ENCODE measurements at places on chromosomes 11 and 22.

GRCh38 chr22:43824724-43825420 is 12.8 kb upstream of the EFCAB6 start:
- DNase-seq, result no peak

GRCh38 chr11:114130629-114131277 is 71.2 kb downstream of the ZBTB16 start:
- DNase-seq, result no peak

GRCh38 chr22:47622541-47622940 is 860.1 kb downstream of the TBC1D22A start:
- no peak for DNase-seq

GRCh38 chr11:117478126-117478860 is 150.6 kb downstream of the CEP164 start:
- DNase-seq, result no peak

DNA sequence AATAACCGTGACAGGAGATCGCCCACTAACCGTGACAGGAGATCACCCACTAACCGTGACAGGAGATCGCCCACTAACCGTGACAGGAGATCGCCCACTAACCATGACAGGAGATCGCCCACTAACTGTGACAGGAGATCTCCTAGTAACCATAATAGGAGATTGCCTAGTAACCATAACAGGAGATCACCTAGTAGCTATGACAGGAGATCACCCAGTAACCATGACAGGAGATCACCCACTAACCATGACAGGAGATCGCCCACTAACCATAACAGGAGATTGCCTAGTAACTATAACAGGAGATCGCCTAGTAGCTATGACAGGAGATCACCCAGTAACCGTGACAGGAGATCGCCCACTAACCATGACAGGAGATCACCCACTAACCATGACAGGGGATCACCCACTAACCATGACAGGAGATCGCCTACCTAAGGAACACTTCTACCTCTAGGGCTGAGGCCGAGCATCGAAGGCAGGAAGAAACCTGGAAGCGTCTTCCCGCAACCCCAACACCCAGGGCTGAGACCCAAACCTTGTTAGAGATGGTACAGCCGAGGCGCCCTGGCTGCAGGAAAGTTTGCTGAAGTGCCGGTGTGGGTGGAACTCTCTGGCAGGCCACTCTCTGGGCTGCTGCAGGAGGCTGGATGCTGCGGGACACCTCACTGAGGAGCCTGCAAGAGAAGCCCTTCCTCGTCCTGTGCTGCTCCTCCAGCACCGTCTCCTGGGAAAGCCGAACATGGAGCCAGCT is 67.5 kb upstream of the THY1 start:
- DNase-seq, result no peak

GRCh38 chr11:74751303-74751702 is 2.7 kb downstream of the RNF169 start:
- no peak for DNase-seq

DNA sequence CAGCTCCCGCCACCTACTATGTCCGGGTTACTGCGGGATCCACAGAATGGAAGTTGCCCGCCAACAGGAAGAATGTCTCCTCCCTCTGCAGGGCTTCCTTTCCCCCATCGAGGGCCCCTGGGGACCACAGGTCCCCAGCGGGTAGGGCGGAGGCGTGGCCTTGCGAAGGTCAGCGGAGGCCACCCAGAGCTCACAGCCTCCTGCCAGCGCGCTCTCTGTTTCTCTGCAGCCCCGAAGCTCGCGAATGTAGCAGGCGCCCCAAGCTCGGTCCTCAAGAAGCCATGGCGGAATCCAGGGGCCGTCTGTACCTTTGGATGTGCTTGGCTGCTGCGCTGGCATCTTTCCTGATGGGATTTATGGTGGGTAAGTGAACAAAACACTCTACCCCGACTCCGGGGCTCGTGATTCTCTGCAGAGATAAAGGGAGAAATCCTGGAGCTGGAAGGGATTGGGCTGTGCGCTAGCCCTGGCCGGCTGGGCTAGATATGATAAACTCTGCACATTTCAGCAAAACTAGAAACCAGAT is at the start of gene NAALAD2:
TSS of gene NAALAD2 (plus strand) at position 186 of the 526 bp plus-strand sequence. CDS start at position 282, 96 bp downstream.
- peak; percentile 37 for DNase-seq

- no peak for DNase-seq
These were observed 1.2 kb downstream of the CRYBB1 start for GRCh38 chr22:26616650-26617049.

- DNase-seq, result peak; percentile 40
These were observed 7.4 kb upstream of the BIRC3 start for GRCh38 chr11:102309621-102310541.

GRCh38 chr11:68013611-68014156 is 3.6 kb downstream of the ALDH3B1 start:
- DNase-seq, result no peak

GRCh38 chr22:28341001-28341400 is 338.6 kb downstream of the TTC28 start:
- peak; percentile 23 for DNase-seq

- DNase-seq, result no peak
These were observed 112.2 kb downstream of the BRD1 start for GRCh38 chr22:49715450-49715849.

- DNase-seq, result no peak
These were observed 907.1 kb downstream of the DLG2 start for GRCh38 chr11:84719935-84720577.

DNA sequence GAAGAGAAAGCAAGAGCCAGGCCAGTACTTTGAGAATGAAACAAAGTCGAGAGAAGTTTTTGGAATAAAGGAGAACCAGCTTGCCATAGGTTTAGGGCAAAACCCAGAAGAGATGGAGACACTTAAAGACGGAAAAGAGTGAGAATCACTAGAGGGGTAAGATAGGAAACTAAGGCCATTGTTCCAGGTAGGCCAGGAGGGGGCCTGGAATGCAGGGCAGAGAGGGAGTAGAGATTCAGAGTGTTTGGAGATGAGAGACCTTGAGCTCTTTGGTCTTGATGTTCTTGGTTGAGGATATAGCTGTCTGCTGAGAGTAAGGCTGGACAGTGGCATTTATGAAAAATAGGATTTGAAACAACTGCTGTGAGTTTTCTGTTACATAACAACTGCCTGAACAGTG is 263.3 kb upstream of the POU2AF2 start:
- DNase-seq, result no peak

- DNase-seq, result peak; percentile 30
These were observed 1.1 kb downstream of the SYTL2 start for GRCh38 chr11:85809863-85810262.

DNA sequence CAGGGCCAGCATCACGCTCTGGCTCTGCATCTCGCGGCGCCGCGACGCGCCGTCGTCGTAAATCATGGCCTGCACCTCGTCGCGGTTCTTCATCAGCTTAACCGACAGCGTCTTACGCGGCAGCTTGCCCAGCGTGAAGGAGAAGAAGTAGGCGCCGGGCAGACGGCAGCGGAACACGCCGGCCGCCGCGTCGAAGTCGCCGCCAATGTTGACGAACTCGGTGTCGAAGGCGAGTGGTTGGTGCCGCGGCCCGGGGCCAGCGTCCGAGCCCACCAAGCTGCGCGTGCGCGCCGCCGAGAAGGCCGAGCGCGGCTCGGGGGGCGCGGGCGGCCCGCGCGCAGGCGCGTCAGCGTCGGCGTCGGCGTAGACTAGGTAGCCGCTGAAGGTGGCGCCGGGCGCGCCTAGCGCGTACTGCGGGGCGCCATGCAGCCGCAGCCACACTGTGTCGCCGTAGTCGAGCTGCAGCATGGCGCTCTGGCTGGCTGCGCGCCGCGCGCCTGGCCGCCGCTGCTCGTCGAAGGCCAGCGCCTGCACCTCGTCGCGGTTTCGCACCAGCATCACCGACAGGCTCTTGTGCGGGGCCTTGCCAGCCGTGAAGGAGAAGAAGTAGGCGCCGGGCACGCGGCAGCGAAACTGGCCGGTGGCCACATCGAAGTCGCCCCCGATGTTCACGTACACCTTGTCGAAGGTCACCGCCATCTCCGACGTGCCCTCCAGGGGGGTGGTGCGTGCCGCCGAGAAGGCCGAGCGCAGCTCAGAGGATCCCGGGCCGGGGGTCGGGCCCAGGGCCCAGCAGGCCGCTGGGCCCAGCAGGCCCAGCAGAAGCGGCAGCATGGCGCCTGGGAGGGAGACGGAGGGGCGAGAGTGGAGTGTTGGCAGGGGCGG is 3.7 kb downstream of the FAM180B start:
- no peak for DNase-seq

DNA sequence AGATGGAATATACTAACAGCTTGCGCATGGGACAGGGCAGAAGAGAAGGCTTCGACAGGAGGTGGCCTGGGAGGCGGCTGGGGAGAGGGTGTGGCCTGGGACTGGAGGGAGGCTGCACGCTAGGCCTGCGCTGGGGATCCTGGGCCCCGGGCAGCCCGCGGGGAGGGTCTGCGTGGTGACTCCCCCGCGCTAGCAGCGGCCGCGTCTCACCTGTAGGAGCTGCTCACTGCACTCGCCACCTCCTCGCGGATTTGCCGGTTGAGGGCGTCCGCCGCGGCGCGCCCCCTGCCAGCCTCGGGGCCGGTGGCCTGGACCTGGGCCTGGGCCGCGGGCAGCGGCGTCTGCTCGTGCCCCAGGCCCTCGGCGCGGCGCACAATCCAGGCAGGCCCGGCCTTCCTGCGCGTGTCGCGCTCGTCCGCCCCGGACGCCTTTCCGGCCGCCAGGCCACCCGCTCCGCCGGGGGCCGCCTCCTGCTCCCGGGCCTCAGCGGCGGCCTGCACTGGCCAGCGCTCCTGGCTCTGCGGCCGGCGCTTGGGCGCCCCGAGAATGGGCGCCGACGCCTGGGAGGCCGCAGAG is 1.5 kb downstream of the MAP6 start:
- no peak for DNase-seq

DNA sequence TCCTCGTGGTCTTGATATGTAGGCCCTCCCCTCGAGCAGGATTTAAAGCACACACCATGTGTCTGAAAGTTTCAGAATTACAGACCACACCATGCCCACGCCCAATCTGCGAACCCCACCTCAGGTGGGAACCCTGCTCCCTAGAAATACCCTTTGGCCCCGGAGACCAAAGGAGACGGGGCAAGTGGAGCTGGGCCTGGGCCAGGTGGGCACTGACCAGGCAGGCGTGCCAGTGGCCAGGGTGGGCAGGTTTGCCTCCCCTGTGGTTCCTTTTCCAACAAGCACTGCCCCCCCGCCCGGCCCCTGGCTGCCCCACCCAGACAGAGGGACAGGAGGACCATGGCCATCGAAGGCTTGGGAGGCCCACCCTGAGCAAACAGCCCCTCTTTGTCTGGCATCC is 400.4 kb downstream of the TBC1D22A start:
- no peak for DNase-seq

GRCh38 chr22:28892175-28892731 is 8.9 kb downstream of the ZNRF3 start:
- DNase-seq, result no peak

GRCh38 chr11:23497040-23497439 is 636.8 kb upstream of the CCDC179 start:
- DNase-seq, result no peak

DNA sequence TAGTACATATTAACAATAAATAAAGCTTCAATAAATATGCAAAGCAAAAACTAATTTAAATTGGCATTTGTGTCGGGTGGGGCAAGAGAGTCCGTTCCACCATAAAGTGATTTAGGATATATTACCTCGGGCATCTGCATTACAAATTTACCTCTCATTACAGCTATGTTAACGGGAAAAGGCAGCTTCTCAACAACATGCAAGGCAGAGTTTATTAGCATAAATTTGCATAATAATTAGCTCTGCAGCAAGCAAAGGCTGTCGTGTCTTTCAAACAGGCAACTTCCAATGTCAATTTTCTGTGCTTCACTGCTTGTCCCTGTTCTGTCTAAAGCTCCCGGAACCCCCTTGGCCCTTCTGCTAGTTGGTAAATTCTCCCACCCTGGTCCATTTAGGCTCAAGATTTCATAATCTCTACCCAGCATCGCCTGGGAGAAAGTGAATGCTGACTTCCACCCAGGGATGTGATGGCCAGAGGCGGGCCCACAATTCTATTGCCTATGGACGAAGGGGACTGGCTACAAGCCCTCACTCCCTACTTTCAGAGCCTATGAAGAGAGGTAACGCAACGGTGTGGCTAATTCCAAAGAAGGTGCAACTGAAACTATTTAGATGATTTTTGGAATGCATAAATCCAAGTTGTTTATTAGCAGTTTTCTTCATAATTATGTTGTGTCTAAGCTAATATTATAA is 462.1 kb downstream of the OPCML start:
- no peak for DNase-seq

- no peak for DNase-seq
These were observed 1.3 kb downstream of the FAM180B start for GRCh38 chr11:47587723-47588326.

- no peak for DNase-seq
These were observed 11.9 kb downstream of the FCHSD2 start for GRCh38 chr11:73130181-73130580.

- no peak for DNase-seq
These were observed 69.5 kb upstream of the CSNK2A3 start for GRCh38 chr11:11422411-11423128.

DNA sequence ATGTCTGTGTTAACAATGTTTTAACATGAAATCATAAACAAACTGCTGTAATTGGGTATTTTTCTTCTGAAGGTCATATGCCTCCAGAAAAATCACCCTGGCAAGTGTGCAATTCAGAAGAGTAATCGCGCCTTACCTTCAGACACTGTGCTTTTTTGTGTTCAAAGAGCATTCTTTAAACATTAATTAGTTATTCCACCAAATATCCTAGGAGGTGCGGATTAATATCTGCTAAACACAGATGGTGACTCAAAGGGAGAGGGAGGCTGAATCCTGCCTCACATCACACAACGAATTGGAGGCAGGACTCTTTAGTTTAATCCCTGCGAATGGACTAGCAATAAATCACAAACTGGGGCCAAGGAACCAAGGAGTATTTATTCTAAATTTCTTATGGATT is 213.0 kb downstream of the NTM start:
- DNase-seq, result no peak

DNA sequence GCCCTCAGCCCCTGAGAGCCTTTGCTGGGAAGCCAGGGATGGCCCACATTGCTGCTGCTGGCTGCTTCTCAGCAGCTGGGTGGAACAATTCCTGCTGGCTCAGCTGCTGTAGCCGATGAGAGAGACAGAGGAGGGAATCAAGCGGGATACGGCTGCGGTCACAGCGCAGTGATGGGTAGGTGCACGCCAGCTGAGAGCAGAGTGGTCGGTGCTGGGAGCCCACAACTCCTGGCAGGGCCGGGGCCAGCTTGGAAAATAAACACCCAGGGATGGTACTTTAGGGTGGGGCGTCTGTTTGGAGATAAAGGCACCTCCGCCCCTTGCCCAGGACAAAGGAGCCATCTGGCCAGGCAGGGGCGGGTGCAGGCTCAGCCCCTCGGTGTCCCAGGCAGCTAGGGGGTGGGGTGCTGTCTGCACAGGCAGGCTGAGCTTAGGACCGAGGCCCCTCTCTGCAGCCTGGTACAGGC is 480.5 kb downstream of the MIAT start:
- peak; percentile 56 for DNase-seq

DNA sequence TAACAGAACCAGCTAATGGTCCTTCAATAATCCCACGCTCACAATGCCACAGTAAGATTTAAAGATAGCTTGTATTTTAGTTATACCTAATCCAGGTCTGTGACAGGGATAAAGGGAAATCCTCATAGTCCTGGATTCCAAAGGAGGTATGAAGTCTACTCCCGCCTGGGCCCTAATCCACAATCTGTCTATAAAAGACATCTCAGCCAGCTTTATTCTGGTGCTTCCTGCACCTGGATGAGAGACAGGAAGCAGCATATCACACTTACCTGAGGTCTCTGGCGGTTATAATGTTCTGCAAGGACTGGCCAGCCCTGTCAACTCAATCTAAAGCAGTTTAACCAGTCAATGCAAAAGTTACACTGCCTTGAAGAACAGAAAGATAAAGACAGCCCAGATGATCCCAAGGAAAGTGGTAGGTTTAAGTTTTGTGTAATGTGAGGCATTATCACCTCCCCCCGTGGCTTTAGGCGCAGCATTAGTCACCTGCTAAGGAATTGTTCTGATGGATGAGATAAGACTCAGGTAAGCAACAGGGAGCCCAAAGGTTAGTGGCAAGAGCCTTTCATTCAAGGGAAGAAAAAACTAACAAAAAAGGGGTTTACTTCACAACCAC is 57.6 kb downstream of the PLEKHA7 start:
- no peak for DNase-seq
